ENCODE measurements at places on chromosomes 11 and 22.

DNA sequence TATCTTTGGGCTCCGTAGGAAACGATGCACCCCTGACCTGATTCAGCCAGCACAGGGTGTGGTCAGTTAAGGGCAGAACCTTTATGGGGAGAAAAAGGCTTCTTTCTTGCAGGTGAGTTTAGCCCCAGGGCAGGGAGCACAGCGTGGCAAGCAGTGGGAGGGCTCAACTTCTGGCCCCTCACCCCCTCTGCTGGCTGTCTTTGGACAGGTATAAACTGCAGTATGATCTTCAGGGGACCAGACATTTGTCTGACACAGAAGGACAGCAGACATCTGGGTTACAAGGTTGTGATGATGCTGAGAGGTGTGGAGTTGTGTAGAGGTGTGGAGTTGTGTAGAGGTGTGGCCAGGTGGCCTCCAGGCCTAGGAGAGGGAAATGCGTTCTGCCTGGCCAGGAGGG, 324.0 kb upstream of the PLET1 start:
- DNase-seq, result no peak

DNA sequence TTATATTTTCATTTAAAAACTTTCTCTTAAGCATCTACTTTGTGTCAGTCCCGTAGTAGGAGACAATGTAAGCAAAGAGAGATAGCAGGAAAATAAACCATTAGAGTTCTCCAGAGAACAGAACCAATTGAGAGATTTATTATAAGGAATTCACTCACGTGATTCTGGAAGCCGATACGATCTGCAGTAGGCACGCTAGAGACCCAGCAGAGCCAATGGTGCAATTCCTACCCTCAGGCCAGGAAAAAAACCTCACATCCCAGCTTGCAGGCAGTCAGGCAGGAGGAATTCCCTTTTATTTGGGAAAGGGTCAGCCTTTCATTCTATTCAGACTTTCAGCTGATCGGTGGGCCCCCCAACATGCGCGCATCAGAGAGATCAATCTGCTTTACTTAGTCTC, 7.3 kb upstream of the PLEKHA7 start:
- DNase-seq, result no peak

DNA sequence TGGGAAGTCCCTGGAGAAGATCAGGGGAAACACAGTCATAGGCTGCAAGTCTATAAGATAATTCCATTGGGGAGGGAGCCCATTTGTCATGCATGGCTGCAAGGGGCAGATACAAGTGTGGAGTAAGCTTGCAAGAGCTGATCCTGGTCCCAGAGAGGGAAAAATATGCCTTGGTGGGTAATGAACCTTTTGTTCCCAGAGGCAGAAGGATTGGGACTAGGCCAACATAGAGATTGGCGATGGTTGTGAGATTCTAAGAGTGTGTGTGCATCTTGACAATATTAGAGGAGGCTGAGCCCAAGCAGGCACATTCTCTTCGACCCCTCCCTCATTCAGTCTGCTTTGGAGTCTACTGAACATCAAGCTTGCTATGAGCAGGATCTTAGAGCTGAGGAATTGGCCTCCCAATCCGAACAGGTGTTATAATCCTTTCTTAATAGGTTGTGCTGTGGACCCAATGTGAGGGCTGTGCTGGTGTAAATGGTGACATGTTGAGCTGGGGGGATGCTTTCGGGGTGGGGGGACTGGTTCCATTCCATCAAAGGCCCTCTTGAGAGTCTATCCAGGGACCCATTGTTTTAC, 18.4 kb downstream of the MIAT start:
- DNase-seq, result no peak

DNA sequence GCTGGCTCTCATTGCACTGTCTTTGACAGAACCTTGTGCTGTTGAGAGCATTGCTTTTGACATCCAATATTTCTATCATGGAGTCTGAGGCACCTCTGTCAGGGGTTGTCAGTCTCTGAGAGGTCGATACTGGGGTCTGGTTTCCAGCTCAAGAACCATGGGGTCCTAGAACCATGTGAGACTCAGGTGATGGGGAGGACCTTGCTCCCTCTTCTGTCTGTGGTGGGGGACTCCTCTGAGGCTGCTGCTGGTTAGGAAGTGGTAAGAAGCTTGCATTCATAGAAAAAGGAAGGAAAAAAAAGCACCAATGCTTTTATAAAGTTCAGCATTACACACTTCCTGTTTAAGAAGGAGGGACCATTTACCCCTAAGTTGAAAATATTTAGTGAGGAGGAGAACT, 91.8 kb upstream of the CD44 start:
- no peak for DNase-seq

DNA sequence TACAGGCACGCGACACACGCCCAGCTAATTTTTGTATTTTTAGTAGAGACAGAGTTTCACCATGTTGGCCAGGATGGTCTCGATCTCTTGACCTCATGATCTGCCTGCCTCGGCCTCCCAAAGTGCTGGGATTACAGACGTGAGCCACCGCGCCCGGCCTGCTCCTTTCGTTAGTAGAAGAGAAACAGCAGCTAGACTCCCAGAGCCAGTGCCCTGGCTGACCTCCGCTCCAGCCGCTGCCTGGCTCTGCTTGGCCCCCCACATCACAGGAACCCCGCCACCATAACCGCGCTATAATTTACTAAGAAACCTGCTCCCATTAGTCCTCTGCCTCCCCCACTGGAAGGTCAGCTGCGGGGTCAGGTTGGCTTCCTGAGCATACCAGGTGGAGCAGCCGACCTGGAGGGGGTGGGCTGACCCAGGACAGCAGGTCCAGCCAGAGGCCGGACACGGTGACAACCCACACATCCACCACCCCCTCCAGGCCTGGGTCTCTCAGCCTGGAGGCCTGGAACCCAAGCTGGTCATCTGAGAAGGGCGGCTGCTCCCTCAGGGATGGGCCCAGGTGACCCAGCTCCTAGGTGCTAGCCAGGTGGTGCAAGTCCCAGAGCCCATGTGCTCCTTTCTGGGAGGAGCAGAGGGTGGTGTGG, 7.5 kb upstream of the POLDIP3 start:
- no peak for DNase-seq

DNA sequence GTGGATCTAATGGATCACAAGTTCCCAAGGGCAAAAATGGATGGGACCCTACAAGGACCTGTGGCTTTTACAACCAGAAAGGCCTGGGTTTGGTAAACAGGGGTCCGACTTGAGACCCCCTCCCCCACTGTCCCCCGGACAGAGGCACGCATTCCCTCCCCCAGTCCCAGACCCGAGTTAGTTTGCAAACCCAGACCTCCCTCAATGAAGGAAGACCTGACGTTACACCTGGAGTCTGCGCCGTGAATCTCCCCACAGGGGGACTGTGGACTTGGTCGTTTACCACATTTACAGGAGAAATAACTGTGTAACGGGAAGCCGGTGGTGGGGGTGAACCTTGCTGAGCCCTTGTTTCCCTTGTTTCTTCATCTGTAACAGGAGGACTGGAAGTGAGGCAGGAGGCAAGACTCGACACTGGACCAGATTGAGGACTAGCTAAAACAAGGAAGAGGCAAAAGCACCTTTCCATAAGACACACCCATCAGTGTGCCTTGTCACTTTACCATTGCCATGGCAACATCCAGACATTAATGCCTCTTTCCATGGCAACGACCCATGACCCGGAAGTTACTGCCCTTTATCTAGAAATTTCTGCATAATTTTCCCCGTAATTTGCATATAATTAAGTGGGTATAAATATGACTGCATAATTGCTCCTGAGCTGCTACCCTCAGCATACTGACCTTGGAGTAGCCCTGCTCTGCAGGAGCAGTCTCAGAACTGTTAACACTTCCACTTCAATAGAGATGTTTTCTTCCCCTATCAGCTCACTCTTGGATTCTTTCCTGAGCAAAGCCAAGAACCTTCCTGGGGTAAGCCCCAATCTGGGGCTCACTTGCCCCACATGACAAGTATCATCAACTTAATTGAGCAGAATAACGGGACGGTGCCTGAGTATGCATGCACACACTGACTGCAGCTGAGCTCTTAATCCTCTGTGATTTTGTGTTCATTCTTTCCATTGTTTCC, 25.4 kb downstream of the PDGFB start:
- no peak for DNase-seq

Data from stimulated activated CD4-positive, alpha-beta T cell treated with anti-CD3 and anti-CD28 coated beads, Interleukin-2, amount 100 ng/mL, for 48 hours (primary cell).